Frontal cortex (tissue), 4 donors: ENCODE measurements at places on chromosomes 2 and 18.

DNA sequence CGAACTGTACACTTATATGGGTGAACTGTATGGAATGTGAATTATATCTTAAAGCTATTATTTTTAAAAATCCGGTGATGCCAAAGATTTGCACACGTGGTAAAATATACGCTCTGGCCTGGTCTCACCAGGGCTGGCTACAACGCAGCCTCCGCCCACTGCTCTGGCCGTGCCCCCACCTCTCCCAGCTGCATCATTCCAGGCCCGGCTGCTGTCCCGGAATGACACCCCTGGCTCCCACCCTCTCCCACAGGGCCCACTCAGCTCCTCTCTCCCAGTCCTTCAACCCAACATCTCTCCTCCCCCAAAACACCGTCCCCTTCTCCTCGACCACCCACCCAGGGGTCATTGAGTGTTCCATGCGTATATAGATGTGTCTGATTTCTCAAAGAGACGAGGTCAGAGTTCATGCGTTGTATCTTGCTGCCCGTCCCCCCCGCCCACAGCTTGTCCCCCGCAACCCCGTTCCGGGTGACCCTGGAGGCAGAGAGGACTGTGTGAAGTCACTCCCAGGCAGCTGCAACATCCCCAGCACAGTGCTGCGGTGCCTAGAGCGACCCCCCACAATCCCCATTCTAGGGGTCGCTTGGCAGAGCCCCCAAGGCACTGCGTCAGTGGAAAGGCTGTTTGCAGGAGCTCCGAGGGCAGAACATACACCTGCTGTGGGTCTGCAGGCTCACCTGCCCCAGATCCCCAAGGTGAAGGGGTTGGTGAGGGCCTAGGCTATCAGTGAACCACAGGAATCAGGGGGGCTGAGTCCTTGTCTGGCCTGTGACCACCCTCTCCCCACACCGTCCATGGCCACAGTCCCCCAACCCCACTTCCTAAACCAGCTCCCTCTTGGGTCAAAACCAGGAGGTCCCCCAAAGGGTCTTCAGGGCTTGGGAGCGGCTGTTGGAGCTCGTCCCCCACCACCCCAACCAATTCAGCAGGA, 13.3 kb downstream of the DNMT3A start:
- DNase-seq = no peak

DNA sequence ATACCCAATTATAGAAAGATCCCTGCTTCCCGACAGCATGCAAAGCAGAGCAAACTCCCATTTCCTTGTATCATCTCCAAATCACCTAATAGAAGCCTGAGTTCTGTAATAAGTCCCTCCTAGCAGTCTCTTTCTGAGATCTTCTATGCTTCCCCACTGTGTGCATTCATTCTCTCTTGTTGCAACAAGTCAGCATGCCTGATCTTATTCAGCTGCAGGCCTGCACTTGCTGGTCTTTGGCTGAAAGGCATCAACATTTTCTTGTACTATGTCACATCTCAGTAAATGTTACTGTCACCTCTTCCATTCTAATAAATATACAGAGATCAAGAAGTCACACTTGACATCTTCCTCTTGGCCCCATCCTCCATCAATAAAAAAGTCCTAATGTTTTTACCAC, 449.9 kb upstream of the MEX3C start:
- DNase-seq = no peak

GRCh38 chr2:85806358-85807118, 52.7 kb downstream of the ATOH8 start:
- no peak for DNase-seq

- DNase-seq = no peak
Observed at GRCh38 chr2:42040643-42041278, 7.1 kb upstream of the PKDCC start.

GRCh38 chr2:205763708-205764211, 81.5 kb downstream of the NRP2 start:
- DNase-seq = no peak

DNA sequence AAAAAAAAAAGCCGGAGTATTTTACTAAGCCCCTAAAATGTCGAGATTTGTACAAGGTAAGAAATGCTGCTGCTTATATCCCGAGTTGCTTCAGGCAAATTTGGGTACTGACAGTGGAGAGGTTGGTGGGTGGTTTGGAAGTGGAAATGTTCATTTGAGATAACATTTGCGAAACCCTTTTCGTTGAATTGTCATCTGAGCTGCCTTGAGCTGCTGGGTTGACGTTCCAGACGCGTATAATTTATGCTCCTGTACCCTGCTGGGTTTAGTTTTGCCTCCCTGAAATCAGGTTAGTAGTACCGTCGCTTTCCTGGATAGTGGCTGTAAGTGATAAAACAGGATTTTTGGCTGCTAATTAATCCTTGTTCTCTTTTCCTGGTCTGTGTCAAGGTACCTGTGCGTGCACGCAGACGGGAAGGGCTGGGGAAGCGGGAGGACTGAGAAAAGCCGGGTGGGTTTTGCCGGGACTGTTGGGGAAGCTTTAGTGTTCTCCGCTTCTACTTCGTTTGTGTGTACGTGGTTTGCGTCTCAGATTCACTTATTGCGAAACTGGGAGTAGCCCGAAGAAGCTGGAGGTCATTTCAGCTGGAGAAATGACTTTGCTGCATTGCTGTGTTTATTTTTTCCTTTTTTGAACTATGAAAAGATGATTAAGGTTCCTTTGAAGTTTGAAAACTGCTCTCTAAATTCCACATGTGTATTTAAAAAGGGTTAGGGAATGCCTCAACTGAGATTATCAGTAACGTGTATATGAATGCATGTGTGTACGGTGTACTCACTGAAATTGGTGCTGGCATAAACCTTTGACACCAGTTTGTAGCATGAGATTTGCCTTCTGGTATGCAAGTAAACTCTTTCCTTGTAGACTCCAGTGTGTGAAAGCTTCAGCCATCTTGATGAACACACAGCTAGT, 709 bp downstream of the UGP2 start:
- no peak for DNase-seq

DNA sequence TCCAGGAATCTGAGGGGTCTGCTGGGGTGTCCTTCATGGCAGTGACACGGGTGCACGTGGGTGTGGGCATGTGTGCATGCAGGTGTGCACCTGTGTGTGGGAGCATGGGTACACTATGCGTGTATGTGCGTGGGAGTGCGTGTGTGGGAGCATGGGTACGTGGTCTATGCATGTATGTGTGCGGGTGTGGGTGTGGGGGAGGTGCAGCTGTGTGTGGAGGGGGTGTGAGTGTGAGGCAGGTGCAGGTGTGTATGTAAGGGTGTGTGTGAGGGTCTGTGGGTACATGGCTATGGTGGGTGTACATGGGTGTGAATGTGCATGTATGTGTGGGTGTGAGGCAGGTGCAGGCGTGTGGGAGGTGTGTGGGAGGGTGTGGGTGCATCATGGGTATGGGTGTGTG, 36.3 kb downstream of the EIPR1 start:
- DNase-seq = no peak

DNA sequence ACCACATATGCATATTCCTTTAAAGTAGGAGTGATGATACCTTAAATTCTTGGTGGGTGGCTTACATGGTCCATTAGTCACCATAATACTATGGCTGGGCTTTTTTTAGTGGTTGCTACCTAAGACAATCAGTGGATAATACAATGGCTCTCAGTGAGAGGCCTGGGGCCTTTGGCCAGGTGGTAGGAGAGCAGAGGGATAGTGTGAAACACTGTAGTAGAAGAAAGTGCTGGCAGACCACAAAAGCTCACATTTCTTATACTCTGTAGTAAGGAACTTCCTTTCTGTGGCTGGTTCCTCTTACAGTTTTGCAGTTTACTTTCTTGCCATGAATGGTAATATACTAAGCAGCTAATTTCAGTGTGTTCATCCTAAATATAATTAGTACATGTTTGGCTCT, 583.5 kb downstream of the XIRP2 start:
- DNase-seq = no peak

GRCh38 chr2:169507698-169508097, 1.8 kb upstream of the KLHL41 start:
- no peak for DNase-seq
